ENCODE measurements at places on chromosomes 4 and X. TPM values are rescaled to one million over a fixed set of nuclear protein-coding genes. Genes with fewer than 3 reads are reported as not detected.

GRCh38 chr4:13642170-13642950 is 14.8 kb upstream of the BOD1L1 start:
- no peak for DNase-seq

GRCh38 chr4:6177587-6178197 is 22.7 kb downstream of the JAKMIP1 start:
- DNase-seq, result no peak

DNA sequence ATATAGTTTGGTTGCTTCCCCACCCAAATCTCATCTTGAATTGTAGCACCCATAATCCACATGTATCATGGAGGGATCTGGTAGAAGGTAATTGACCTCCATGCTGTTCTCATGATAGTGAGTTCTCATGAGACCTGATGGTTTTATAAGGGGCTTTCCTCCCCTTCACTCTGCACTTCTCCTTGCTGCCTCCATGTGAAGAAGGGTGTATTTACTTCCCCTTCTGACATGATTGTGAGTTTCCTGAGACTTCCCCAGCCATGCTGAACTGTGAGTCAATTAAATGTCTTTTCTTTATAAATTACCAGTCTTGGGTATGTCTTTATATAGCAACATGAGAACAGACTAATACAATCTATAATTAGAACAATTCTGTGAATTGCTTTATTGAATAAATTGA is 11.9 kb upstream of the DCAF4L1 start:
- no peak for DNase-seq

DNA sequence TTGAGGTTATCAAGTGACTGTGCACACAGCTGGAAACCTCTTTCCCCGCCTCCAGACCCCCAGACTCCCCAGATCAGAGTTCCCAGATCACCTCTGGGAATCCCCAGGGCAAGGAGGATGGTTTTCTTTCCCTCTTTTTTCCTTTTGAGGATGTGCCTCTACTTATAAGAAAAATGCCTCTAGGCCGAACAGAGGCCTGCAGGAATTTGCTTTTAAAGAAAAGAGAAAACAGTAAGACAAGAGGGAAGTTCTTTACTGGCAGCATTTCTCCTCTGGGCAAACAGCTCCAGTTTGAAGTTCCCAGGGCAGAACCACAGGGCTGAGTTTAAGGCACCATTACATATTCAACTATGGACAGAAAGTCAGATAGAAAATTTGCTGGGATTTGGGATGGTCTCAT is 837.9 kb upstream of the LCORL start:
- DNase-seq, result no peak

DNA sequence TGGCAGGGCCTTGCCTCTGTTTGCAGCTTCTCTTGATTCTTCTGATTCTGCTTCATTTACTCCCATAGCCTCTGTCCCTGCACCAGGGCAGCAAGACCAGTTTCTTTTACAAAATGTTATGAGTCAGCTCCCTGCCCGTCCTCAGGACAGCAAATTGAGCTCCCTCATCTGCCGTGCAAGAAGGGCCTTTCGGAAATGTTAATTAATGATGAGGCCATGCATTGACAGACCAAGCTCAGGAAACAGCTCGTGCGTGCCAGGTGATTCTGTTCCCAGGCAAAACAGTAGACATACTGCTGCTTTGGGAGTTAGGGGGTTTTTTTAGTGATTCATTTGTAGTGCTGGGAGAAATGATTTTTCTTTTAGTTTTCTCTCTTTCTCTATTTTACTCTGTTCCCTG is 231.7 kb downstream of the FBXW7 start:
- no peak for DNase-seq

DNA sequence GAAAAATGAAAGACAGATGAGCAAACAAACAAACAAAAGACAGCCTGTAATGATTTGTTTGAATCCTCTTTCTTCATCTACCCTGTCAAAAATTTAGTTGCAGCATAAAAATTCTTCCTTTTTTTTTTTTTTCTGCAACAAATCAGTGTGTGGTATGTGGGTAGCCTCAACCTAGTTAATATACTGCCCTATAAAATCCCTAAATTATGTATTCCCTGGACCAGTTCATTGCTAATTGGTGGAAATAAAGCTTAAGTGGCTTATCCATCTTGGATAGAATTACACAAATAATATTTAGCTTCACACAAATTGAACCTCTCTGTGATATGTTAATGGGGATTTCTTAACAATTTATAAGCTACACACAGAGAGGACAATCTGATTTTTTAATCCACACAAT is 208.4 kb downstream of the NDST4 start:
- DNase-seq, result no peak

Gene SOWAHB
- not detected for polyA plus RNA-seq

DNA sequence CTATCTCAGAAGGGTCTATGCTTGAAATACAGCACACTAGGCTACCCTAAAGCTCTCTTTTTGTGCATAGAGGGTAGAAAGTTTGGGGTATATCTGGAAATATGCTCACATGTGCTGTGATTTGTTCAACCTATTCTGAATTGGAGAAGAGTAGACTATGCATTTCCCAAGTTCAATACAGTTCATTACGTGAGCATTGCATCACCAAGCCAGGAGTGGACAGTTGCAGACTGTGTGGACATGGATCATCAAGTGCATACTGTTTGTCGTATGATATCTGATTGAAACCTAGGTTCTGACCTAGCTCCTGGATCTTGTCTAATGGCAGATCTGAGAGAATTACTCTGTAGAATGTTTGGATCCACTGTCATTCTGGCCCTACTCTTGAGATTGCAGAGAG is 161.1 kb downstream of the FRAS1 start:
- no peak for DNase-seq

DNA sequence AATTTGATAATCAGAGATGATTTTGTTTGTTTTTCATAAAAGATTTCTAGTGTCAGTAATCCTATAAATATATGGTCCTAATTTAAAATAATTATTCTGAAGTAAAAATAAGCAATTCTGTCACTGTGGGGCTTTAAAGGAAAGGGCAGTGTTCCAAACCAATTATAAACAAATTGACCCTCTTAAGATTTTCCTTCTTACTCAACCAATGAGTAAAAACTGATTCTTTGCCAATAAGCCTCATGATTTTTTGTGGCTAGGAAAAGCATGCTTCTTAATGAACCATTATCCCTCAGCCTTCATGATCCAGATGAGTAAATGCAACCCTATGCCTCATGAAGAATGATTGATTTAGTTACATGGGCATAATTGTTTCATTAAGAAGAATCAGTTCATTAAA is 1010.4 kb downstream of the ADGRL3 start:
- DNase-seq, result no peak

GRCh38 chrX:39823854-39824253 is 273.9 kb downstream of the BCOR start:
- peak; percentile 28 for DNase-seq

Gene SORBS2
- polyA plus RNA-seq, result 0.56 TPM

DNA sequence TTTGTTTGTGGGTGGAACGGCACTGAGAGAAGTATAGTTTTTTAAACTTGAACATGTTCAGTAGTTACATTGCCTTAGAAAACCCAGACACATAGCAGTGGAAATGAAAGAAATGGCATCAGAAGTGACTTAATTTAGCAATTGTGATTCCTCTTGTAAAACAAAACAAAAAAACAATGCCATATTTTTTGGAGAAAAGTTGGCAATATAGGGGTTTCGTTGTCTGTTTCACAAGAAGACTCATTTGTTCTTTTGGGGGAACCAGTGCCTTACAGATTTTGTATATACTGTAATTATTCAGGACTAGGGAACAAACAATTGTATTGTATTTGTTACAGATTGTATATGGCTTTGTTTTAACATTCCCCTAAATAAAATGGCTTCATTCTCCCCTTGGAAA is 390.7 kb downstream of the UNC5C start:
- no peak for DNase-seq

DNA sequence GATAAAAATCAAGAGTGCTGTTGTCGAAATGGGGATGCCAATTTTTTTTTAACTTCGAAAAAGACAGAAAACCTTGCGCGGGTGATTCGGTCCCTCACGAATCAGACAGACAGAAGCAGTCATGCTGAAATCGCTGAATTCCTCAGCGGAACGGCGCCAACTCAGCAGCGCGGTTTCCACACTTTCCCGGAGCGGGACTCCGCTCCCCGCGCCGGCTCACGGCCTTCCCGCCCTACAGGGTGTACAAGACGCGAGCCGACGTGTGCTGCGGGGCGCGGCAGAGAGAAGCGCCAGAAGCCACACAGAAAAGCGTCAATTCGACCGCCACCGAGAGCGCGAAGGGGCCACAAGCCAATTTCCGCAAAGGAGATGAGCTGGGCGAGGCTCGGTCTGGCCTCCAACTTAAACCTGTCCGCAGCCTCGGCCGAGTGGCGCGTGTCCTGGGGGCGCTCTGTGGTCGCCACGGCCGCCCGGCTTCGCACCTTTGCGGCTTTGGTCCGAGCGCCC is 1.3 kb downstream of the NEXMIF start:
- peak; percentile 22 for DNase-seq

Gene SCOC
- polyA plus RNA-seq, result 7.3 TPM

Gene WDR1
- polyA plus RNA-seq, result 134 TPM

- DNase-seq, result no peak
These were observed 64.5 kb upstream of the MMAA start for GRCh38 chr4:145554691-145555090.

Gene PIN4
- polyA plus RNA-seq, result 2.5 TPM

Gene P2RY4
- polyA plus RNA-seq, result 0.14 TPM

- no peak for DNase-seq
These were observed 73.4 kb upstream of the HGFAC start for GRCh38 chr4:3368334-3368733.

- DNase-seq, result no peak
These were observed 42.3 kb downstream of the SRPX start for GRCh38 chrX:38178396-38178795.

DNA sequence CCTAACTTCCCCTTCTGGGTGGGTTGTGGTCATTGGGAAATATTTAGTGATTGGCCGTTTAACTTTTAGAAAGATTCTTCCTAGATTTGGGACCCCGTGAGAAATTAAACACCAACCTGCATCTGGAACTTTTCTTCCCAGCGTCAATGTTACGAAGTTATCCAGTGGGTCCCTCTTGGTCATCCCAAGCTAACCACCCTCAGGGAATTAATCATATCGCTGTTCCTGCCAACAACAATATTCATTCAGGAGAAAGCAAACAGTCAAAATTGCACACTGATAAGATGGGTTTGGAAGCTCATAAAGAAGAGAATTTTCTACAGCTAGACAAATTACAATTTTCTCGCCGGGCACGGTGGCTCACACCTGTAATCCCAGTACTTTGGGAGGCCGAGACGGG is 121.2 kb upstream of the STX18 start:
- DNase-seq, result no peak
